ENCODE measurements at places on chromosomes 3 and 15.

GRCh38 chr3:196650740-196651311, 11.3 kb downstream of the NRROS start:
- DNase-seq = no peak

DNA sequence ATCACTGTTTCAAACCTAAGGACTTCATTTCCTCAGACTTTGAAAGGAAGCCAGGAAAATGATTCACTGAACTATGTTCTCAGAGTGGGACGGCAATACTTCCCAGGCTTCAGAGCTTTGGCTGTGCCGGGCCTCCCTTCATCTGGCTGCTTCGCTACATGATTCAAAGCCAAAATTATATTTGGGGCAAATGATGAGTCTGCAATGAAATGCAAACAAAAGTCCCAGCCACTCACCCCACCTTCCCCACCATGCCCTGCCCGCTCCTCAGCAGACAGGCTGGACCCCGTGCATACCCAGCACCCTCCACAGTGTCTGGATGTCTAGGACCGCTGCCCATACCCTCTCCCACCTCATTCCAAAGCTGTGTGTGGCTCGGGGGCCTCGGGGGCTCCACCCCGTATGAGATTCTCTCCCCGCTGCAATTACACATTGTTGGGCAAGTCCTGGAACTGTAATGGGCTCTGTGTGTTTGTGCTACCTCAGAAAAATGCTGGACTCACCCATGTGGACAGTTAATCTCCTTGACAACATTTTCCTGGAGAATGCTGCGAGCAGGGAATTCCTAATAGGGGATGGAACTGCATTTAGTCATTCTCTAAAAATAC, 32.2 kb downstream of the ATP10A start:
- no peak for DNase-seq

- no peak for DNase-seq
Observed at GRCh38 chr3:29936766-29937165, 655.9 kb downstream of the RBMS3 start.

GRCh38 chr15:39327005-39327730, 253.7 kb upstream of the THBS1 start:
- no peak for DNase-seq

DNA sequence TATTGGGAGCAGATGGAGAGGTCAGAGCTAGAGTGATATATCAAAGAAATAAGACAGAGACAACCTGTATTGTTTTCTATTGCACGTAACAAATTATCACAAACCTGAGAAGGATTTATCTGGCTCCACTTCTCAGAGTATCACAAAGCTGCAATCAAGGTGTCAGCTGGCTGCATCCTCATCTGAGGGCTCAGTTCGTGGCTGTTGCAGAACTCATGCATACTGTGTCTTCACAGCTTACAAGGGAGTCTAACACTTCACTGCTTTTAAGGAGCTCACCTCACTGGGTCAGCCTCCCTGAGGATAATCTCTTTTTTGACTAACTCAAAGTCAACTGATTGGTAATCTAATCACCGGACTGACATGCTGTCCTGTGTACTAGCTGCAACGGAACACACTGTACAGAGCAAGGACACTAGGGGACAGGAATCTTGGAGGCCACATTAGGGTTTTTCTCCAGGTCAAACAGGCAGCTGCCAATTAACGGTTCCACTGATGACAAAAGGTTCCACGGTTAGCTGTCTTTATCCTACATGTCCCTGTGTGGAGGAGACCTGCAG, 1006.8 kb upstream of the SEMA6D start:
- DNase-seq = no peak

- DNase-seq = no peak
Observed at GRCh38 chr15:77036537-77037387, 34.1 kb downstream of the TSPAN3 start.

DNA sequence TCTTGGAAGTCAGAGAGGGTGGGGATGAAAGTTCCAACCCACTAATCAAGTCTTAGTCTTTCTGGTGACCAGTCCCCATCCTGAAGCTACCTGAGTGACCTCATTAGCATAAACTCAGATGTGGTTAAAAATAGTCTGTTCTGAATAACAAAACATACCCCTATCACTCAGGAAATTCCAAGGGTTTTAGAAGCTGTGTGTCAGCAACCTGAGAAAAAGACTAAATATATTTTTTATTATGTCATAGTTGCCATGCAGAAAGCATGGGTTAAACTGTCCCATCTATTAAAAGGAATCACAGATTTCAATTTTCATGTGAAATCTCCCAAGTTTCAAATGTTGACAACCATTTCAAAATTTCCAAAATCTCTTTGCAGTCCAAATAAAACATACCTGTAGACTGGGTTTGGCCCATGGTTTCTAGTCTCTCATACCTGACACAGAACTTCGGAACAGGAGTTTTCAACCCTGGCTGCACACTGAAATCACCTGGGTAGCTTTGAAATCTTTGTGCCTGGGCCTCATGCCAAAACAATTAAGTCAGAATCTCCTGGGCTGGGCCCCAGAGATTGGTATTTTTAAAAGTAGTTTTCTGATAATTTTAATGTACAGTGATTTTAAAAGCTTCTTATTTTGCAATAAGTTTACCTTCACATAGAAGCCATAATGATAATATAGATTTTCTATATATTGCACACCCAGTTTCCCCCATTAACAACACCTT, 476.3 kb downstream of the RBMS3 start:
- no peak for DNase-seq

All from activated CD4-positive, alpha-beta T cell treated with anti-CD3 and anti-CD28 coated beads, Interleukin-2, amount 50 U/mL, for 16 hours (primary cell).